AG04450 (cell line): ENCODE measurements at places on chromosomes 1 and 21.

GRCh38 chr21:44899768-44900558 is 20.7 kb downstream of the ITGB2 start:
- no peak for DNase-seq

DNA sequence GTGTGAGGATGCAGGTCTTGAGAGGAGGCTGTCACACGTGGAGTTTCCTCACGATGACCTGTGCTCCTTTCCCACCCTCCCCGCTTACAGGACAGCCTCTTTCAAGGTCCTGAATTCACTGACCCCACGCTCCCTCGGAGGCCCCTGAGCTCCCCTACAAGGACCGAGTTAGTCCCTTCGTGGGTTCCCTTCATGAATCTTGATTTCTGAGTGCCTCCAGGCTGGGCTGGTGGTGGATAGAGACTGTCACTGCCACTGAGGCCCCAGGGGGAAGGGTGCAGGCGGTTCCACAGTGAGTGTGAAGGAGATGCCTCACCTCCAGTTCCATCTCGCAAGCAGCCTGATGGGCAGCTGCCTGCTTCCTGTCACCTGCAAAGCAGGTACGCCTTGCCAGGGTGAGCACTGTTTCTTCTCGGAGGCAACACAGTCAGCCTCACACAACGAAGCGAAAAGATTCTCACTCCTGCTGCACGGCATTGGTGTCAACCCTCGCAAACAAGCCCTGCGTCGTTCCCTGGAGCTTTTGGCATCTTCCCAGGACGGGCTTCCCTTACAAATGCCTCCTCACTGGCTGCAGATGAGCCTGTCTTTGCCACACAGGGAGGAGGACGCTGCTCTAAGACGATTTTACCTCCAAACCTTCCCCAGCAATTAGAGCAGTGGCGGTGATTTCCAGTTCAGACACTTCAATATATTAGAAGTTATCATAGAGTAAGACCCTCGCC is 26.7 kb upstream of the PCP4 start:
- DNase-seq = no peak

DNA sequence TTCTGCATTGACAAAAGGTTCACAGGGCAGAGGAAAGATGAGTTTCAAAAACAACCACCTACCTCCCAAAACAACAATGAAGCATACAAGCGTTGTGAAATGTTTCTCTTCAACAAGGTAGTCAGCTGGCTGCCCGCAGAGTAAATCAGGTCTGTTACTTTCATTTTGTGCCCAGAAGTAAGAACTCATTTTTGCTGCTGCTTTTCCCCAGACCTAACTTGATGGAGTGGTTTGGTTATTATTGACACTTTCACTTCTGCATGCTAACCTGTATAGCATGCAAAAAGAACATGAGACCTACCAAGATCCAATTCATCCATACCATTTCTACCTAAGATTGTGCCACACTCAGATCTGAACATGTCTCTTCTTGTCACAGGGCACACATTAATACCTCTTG is 1.3 kb downstream of the SLC9C2 start:
- DNase-seq = no peak

DNA sequence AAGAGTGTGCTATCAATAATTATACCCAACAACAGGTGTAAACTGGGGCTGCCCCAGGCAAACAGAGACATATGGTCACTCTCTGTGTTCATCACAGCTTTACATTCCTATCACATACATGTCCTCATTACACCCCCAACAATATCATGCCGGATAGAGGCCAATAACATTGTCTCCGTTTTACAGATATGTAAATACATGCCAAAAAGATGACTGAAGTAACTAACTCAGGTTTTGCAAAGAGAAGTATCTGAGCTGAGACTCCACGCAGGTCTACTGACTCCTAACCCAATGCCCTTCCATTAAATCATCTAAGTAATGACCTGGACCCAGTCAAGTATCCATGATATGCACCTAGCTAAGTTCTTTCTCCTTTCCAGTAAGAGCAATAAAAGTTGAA is 55.0 kb downstream of the JAK1 start:
- no peak for DNase-seq

- no peak for DNase-seq
Measured at GRCh38 chr1:167474191-167474641, 44.1 kb downstream of the CD247 start.

- no peak for DNase-seq
Measured at GRCh38 chr1:220926146-220926545, 46.9 kb downstream of the HLX start.

GRCh38 chr1:92040971-92041370 is 11.2 kb downstream of the EPHX4 start:
- no peak for DNase-seq

DNA sequence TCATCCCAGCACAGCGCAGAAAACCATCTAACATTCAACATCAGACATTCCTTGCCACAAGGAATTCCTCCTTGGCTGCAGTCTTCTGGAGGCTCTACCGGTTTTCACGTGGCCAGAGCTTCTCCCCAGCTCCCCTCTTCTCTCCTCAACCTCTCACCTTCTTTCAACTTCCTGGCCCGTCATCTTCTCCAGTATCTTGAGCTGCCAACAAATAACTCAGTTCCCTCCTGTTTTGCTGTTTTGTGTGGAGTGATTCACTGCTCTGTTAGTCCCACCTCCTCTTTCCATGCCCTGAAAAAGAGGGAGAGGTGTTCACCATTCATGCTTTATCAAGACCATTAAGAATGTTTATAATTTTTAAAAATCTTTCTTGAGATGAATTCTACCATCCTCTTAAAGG is 32.6 kb downstream of the PIGM start:
- DNase-seq = no peak

DNA sequence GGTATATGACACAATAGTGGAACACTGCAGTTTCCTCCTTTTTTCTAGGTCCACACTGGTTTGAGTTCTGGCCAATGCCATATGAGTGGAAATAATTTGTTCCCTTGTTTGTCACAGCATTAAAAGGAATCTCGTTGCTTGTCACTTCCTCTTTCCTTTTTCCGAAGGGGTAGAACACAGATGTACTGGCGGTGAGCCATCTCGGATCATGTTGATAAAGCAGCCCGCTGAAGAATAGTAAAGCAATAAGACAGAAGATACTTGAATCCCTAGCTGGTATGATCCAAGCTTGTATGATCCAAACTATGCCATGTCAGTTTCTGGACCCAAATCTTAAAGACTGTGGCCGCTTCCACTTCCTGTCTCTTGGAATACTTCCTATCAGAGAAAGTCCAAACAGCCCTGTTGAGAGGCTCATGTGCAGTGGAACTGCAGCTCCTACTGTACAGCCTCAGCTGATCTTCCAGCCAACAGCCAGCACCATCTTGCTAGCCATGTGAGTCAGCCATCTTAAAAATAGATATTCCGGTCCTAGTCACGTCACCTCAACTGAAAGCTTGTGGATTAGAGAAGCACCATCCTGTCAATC is 40.3 kb downstream of the CFHR5 start:
- no peak for DNase-seq

DNA sequence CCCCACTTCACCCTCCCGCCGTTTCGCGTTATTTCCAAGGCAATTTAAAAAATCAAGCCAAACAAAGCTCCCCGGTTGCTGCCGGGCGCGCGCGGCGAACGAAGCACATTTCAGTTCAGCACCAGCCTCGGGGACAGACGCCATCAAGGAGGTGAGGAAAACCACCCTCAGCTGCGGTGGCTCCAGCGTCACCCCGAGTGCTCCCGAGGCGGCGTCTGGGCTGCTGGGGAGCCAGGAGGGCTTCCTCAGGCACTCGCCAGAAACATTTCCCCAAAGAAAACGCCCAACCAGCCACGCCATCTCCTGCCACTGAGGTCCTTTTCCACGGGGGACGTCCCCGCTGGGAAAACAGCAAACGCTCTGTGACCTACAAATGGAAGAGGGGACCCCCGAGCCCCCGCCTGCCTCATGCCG is 623 bp downstream of the GNG4 start:
- no peak for DNase-seq

DNA sequence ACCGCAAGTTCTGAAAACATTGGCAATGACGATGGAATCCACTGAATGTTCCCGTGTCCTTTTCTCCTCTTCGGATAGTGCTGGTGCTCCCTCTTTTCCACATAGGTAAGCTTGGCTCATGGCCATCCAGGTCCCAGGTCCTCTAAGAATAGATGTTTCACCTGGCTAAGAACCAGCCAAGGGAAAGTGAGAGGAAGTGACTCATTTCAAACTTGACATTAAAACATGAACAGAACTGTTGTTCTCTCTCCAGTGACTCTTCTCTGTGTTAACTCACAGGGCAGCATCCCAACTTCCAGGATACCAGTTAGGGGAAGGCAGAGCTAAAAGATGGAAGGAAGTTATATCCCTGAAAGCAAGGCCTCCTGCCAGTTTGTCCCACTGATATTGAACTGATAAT is 493.8 kb upstream of the CHRM3 start:
- no peak for DNase-seq

- no peak for DNase-seq
Measured at GRCh38 chr1:70902211-70902610, 145.4 kb downstream of the PTGER3 start.

- DNase-seq = peak; percentile 21
Measured at GRCh38 chr1:39919545-39919944, 17.8 kb upstream of the MYCL start.
